ENCODE measurements at places on chromosomes 3 and 15.

- DNase-seq: no peak
These were observed 331.4 kb upstream of the CCDC54 start for GRCh38 chr3:107045791-107046190.

- no peak for DNase-seq
These were observed 45.5 kb upstream of the CFAP161 start for GRCh38 chr15:81088470-81089013.

GRCh38 chr3:105662306-105662705 is 206.5 kb downstream of the CBLB start:
- DNase-seq: no peak

DNA sequence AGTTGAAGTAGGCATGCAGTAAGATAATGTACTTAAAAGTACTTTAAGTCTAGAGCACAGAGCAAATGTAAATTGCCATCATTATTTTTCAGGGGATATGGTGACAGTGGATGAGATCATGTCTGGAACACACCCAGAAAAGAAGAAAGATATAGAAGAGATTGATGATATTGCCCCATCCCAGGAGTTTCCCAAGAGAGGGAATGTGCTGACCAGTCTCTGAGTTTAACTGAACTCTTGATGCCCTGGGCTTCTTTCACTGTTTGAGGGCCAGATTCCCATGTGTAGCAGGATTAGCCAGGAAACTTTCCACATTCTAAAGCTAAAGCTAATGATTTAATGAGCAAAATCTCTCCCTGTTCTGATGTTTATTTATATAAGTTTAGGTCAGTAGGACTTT is 366.8 kb upstream of the UMPS start:
- peak; percentile 58 for DNase-seq

DNA sequence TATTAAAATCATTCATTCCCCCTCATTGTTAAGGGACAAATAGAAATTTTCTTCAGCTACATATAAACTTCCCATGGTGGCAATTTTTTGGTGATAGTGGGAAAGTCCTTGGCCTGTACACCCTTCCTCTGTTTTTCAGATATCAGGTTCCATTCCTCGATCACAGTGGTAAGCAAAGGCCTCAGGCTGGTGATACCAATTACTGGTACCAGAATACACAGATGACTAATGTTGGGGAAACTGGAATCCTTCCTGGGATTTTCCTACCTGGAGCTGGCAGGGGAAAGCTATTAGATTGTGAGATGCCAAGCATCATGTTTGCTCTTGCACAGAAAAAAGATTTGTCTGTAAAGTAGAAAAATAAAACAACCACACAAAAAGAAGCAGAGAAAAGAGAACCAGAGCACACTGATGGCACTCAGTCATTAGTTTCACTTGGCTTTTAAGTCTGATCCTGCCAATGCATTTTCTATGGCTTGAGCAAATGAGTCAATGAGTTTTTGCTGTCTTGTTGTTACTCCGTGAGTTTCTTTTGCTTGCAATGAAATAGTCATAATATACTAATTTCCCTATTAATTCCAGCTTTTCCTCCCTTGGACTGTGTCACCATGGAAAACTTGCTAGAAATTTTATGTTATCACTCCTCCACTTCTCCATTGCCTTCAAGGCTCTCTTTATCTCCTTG is 795.0 kb downstream of the ROBO1 start:
- DNase-seq: no peak

DNA sequence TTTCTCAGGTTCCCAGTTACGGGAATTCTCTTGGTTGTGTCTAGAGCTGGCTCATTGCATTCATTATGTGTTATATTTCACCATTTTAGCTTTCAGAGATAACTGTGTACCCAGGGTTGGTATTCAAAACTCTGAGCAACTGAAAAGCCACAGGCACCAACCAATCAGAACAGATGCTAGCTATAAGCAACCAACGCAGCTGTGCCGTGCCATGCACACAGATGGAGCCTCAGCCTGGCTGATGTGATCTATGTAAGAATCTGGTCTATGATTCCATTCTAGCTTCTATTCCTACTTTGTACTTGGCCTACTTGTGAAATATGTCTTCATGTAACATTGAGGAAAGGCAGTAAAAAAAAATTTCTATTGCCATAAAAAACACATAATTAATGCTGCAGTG is 95.0 kb upstream of the CCDC80 start:
- DNase-seq: no peak

DNA sequence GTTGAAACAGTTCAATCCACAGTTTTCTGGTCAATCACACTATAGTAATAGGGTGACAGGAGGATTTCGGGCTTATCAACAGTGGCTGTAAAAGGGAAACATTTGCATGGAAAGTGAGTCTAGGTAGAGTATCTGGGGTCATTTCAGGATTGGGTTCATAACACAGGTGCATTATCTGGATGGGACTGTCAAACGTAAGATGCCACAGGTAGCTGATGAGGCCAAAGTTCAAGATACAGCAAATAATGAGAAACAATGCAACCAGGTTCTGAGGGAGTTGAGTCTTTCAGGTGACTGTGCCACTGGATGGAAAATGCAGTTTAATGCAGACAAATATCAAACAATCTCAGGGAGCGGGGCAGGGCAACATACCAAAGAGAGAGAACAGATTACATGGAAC is 62.2 kb downstream of the WDR76 start:
- no peak for DNase-seq

- DNase-seq: no peak
These were observed 133.4 kb downstream of the IL5RA start for GRCh38 chr3:2976796-2977195.

DNA sequence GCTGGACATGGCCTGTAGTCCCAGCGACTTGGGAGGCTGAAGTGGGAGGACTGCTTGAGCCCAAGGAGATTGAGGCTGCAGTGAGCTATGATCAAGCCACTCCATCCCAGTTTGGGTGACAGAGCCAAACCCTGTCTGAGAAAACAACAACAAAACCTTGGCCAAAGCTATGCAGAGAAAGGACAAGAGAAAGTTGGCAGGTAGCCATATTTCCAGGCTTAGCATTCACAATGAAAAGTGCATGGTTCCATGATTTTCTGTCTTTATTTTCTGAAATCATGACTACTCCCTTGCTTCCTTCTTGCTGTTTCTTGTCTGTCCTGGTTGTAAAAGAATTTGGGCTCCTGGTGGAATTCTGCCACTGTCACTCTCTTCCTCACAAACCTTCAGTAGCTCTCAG is 284.6 kb upstream of the C2CD4B start:
- peak; percentile 24 for DNase-seq

- no peak for DNase-seq
These were observed 75.7 kb upstream of the TPRG1 start for GRCh38 chr3:189096092-189096491.

DNA sequence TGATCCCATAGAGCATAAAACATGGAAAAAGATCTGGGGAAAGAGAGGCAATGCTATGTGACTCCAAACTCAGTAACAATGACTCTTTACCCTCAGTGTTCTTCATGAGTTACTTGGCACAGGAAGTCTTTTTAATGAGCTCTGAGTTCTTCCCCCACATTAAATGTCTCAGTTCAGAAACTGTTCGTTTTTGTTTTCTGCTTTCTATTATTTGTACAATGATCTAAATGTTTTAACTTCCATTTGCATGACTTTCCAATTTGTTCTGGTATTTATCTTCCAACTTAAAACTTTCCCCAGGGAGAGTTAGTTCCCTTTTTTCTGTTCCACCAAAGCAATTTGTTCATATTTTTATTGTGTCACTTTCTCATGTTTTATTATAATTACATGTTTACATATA is 177.0 kb upstream of the ZBTB20 start:
- no peak for DNase-seq

DNA sequence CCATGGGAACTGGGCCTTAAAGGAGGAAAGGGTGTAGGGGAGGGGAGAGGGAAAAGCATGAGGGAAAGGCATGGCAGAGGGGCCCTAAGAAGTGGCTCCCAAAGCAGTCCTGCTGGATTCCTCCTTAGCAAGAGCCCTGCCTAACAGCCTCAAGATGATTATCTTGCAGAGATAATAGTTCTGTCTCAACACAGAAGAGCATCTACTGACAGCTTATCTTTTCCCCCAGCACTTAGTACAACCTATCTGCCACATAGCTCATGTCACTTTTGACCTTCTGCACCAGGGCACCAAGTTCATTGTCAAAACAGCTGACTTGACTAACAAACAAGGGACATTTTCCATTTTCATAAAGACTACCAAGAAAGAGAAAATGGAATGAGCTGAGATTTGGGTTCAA is 86.3 kb downstream of the ANP32A start:
- no peak for DNase-seq

GRCh38 chr3:182007441-182007840 is 295.7 kb downstream of the SOX2 start:
- DNase-seq: no peak

Data from cardiac fibroblast (primary cell).